ENCODE measurements at places on chromosomes 6 and 20.

- peak; percentile 22 for DNase-seq
Observed at GRCh38 chr20:57682184-57683101, 27.4 kb downstream of the PMEPA1 start.

GRCh38 chr20:63831993-63832686, 1.1 kb upstream of the ZBTB46 start:
- no peak for DNase-seq

DNA sequence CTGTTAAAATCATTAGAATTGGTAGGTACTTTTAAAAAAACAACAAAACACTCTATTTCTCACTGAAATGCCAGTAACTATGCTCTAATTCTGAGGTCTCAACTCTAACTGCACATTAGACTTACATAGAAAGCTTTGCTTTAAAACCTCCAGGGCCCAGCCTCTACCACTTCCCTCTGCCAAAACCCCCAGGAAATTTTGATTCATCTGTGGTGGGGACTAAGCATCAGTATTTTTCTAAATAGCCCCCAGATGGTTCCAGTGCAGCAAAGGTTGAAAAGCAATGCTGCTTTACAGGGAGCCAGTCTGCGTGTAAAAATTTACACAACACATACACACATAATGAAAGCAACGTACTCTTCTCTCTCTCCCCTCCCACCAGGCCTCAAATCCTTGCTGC, 3.8 kb downstream of the TBC1D32 start:
- DNase-seq = no peak

GRCh38 chr20:33160681-33161080, 7.3 kb upstream of the BPIFA2 start:
- DNase-seq = no peak

DNA sequence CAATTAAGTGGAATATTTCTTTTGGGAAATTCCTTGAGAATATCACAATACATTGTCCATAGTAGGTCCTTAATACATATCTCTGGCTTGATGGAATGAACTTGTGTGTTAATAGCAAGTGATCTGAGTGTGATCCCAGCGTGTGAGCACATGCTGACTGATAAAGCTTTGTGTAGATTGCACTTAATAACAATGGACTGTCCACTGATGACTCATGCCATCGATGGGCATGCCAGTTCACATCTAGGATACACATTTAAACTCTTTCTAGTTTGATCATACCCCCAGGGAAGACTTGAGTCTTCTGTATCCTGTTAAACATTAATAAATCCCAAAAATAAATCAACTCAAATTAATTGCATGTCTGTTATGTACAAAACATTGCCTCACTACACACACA, 454.3 kb upstream of the SPTLC3 start:
- no peak for DNase-seq

DNA sequence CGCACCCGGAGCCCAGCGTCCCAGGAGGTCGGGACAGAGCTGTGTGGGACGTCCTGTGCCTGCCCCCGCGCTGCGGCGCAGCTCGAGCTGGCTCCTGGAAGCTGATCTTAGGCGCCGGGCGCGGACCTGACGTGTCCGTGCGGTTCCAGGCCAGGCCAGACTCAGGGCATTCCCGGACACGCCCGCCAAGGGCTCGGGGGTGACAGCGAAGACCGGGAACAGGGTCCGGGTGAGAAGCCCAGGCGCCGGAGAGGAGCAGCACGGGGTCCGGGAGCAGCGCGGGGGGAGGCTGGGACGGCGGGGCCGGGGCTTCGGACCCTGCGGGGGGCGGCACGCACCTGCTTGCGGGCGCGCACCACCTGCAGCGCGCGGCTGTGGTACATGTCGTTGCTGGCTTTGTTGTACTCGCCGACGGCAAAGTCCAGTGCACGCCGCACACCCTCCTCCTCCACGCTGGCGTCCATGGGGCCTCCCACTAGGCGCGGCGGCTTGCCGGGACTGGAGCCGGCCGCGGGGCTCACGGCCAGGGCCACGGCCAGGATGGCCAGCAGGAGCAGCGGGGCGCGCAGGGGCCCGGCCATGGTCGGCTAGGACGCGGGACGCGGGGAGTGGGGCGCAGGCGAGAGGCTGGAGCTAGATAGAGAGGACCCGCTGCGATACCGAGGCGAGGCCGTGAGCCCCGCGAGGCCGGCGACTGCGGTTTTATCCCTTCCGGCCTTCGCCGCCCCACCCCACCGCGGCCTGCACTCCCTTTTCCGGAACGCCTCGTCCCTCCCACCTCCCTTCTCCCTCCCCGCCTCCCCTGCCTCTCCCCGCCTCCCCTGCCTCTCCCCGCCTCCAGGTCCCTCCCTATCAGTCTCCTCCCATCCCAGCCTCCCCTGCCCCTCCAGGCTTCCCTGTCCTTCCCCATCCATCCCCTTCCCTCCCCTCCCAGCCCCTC, at the start of gene CST3:
TSS of gene CST3 (minus strand) at position 674 of the 940 bp plus-strand sequence. CDS start at position 581, 93 bp downstream.
- peak; percentile 81 for DNase-seq

DNA sequence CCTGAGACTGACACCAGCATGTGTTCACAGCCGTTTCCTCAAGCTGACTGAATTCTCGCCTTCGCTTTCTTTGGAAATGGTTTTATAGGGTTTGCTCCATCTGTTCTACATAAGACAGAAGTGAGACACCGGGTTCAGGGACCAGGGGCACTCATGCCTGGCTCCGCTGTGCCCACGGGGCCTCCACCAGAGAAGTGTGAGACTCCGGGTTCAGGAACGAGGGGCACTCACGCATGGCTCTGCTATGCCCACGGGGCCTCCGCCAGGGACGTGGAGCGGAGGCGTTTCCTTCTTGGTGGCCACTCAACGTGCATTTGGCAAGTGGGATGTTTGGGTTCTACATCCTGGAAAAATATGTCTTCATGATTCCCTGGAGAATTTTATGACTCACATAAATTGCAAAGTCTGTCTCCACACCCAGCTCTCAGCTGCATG, 106.6 kb downstream of the RNASET2 start:
- DNase-seq = no peak

DNA sequence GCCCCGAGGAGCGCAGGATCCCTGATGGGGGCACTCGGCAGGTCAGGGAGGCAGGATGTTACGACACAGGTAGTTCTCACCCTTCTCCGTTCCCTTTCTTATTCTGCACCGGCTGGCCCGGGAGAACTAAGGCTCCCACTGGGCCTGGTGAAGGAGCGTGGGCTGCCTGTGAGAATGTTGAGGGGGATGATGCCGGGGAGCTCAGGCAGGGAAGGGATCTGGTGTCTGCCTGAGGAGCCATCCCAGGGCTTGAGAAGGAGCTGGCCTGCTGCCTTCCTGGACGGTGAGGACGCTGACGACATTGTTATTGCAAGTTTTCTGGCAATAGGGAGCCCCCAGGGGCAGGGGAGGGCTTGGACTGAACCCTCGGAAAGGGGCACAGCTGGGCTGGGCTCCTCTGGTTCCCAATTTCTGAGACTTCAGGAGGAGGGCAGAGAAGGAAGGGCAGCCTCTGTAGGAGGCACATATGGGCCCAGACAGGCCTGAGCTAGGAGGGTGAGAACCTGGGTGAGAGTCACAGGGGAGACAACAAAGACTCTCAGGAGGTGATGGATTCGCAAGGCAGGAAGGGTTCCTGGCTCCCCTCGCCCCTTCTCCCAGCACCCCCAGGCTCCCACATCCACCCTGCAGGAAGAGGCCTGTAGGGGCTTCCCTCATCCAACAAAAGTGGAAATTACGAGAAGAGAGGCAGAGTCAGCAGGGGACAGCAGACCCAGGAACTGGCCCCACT, 32.8 kb downstream of the CYP21A2 start:
- DNase-seq = no peak

DNA sequence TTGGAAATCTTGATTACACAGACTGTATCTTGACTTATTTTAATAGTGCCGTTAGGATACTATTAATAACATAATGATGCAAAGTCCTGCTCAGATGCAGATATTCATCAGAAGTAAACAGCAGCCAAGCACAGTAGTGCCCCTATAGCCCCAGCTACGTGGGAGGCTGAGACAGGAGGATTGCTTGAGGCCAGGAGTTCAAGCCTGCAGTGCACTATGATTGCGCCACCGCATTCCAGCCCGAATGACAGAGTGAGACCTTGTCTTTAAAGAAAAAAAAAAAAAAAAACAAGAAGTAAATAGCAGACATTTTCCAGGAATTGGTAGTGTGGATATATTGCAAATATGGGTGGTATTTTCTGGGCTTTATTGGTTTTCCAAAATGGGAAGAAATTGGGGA, 61.8 kb downstream of the TULP4 start:
- DNase-seq = peak; percentile 7

GRCh38 chr6:117677553-117678141, 2.4 kb downstream of the NUS1 start:
- peak; percentile 6 for DNase-seq

DNA sequence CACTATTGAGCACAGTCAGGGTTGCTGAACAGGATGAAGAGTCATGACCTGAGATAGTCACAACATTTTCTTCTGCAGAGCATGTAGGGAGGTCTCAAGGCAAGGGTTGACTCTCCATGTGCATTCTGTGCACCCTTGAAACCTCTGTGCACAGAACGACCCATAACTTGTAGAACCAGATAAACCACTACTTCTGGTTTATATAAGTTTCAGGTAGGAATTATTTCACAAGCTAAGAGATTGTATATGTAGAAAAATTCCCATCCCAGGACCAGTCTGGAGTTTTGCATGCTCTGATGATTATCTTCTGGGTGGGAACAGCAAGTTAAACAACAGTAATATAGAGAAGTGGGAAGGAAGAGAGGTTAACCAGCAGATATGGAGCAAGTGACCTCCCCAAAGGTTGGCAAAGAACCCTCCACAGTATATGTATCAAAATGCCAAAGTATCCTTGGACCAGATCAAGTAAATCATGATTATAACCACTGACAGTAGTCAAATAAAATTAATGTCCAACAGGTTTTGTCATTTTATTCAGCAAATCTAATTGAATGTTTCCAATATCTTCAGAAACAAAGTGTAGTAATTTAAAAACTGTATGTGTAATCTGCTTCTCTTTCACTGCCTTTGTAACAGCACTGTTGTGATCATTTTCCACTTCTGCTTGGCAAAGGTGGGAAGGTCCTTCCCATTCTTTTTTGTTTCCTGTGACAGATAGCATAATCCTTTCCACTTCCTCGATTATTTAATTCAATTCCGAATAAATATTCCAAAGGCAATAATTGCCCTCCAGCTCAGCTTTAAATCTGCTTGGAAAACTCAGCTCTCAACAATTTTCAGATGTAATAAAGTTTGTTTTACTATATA, 104.4 kb downstream of the SYNE1 start:
- DNase-seq = no peak

DNA sequence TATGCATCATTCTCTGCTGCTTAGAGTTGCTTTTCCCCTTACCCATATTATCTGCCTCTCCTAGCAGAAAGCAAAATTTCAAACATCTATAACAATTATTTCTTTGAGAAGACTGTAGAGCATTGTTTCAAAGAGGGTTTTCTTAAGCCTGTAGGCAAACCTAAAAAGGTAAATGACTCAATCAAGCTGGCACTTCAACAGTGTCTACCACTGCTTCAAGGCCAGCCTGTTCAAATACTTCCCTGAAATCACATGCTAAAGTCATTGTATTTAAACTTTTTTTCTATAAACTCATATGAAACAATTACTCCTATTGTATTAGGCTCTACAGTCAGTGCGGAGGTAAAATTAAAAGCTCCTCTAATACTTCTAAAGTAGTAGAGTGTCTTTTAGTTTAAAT, 87.1 kb downstream of the OGFRL1 start:
- no peak for DNase-seq

- DNase-seq = peak; percentile 51
Observed at GRCh38 chr6:139433631-139434419, 59.4 kb upstream of the CITED2 start.

- no peak for DNase-seq
Observed at GRCh38 chr6:135159531-135159930, 21.6 kb upstream of the MYB start.

DNA sequence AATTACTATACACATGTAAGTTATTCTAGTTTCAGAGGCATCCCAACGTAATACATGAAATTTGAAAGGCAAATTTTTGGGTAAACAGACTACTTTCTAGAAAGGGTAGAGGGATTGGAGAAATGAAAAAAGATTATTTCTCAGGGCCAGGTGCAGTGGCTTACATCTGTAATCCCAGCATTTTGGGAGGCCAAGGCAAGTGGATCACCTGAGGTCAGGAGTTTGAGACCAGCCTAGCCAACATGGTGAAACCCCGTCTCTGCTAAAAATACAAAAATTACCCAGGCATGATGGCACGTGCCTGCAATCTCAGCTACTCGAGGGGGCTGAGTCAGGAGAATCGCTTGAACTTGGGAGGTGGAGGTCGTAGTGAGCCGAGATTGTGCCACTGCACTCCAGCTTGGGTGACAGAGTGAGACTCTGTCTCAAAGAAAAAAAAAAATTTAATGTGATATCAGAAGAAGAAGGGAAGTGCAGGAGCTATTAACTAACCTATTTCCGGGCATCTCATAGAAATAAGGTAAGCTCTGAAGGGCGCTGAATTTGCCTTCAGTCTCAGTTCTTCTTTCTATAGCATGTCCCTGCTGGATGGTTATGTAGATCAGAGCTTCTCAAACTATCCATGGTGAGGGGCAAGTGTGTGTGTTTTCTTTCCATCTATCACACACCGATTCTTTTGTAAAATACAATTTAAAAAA, 100.3 kb upstream of the MTHFD1L start:
- DNase-seq = no peak

GRCh38 chr6:166774292-166774691, 147.2 kb upstream of the RPS6KA2 start:
- no peak for DNase-seq

DNA sequence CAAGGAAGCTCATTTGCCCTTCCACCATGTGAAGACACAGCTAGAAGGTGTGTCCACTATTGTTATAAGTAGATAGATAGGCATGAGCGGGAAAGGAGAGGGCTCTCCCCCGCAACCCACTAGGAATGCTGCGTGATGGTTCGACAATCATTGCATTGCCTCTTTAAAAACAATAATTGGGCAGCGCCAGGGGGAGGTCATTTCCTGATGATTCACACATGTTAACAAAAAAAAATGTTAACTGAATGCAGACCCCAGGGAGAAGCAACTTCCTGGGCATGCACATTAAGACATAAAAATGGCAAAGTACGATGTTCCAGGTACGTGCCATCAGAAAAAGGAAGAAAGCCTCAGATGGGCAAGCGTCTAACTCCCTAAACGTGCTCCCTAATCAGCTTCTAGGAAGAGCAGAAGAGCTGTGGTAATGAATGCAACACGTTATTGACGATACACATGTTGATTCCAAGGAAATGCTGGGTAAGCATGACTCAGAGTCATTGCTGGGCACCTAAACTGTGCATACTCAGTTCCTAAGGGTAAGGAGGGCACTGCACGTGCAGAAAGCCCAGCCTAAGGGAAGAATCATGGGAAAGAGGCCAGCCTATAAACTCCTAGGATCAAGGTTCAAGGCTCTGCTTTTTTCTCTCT, 113.7 kb downstream of the FAM217A start:
- DNase-seq = peak; percentile 42

DNA sequence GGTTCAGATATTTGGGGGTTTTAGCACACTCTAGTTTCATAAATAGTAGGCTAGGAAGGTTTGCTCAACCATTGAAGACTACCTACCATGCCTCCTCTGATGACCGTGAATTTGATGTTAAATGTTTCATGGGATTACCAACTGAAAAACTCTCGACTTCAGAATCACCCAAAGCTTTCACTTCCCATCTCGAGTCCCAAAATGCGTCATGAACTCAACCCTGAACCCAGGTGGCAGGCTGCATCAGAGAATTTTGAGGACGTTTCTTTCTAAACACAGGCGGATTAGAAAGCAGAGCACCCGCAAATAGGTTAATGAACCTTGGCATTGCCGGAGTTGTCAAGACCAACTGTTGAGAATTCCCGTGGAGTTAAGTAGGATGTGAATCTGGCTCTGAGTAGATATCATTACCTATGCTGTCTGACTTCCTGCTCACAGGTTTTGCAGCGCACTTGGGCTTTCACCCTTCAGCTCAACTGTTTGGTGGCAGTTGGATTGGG, 98.4 kb upstream of the ADTRP start:
- DNase-seq = no peak

Measured in fibroblast of skin of right quadriceps (primary cell).